T-cell (primary cell): ENCODE measurements at places on chromosomes 5 and 9. TPM values are rescaled to one million over a fixed set of nuclear protein-coding genes. Genes with fewer than 3 reads are reported as not detected.
A peak's percentile ranks its signal among the peaks of the same experiment; 100 is the strongest.

DNA sequence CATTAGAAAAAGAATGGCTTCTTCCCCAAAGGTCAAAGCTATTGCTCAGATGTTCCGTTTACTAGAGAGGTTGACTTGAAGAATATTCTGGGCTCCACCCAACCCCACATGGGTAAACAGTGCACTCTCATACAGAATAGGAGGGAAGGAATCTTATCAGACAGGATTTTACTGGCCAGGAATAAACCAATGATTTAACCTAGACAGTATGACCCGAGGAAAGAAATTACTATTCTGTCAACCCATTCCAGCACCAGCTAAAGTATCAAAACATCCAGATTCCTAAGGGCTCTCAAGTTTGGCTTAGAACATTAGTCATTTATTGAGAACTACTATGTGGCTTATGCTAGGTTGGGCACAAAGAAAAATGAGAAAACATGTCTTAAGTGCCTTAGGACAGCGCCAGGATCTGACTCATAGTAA is 493.6 kb upstream of the KLF4 start:
- H3K36me3 ChIP-seq = no peaks in the 10 kb centered on the region
- H3K4me3 ChIP-seq = no peak overlapping the region
- DNase-seq = no peak

- no peaks in the 10 kb centered on the region for H3K4me1 ChIP-seq
- H3K36me3 ChIP-seq = no peaks in the 10 kb centered on the region
- no peak overlapping the region for H3K27ac ChIP-seq
Measured at GRCh38 chr9:126292736-126293521, 33.7 kb upstream of the MVB12B start.

DNA sequence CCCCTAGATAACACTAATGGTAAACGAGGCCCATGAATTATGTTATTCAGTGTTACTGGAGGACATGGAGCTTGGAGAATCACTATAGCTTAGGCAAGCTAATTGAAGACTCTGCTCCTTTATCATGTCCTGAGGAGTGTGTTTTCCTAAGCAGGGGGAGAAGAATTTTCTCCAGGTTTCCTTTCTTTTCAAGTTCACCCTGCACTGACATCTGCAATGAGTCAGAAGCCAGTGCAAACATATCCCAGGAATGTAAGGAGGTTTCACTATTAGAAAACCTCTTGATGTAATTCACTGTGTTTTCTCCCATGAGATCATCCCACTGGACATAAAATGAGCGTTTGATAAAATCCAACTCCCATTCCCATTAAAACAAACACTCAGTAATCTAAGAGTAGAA is 75.6 kb downstream of the DMRT2 start:
- no peak for DNase-seq
- no peak overlapping the region for H3K4me3 ChIP-seq
- no peaks in the 10 kb centered on the region for H3K36me3 ChIP-seq
- no peaks in the 10 kb centered on the region for H3K4me1 ChIP-seq

DNA sequence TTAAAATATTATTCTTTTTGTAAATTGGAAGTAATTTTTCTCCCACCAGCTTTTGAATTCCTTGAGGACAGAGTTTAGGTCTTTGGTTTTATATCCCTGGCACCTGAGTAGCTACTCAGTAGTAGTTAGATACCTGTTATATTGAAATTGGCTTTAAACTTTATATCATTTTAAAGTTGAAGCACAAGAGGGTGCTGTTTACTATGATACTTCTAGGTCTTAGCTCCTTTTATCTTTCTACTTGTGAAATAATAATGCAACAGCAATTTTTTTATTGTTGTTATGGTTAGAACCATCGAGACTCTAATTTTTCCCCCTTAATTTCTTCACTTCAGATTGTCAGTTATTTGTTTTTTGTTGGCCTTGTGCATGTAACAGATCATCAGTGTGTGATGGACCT is 46.3 kb downstream of the AP3S1 start:
- no peak overlapping the region for H3K27ac ChIP-seq
- no peak for DNase-seq
- H3K4me3 ChIP-seq = no peak overlapping the region
- no peaks in the 10 kb centered on the region for H3K36me3 ChIP-seq

DNA sequence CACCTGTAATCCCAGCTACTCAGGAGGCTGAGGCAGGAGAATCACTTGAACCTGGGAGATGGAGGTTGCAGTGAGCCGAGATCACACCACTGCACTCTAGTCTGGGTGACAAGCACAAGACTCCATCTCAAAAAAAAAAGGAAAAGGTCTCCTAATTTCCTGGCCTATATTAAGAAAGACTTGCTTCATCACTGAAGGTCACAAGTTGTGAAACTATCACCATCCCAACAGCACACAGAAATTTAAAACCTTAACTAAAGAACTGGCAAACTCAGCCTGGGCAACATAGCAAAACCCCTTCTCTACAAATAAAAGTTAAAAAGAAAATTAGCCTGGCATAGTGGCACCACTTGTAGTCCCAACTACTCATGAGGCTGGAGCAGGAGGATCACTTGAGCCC is 17.2 kb downstream of the FRMD3 start:
- no peaks in the 10 kb centered on the region for H3K36me3 ChIP-seq
- H3K27ac ChIP-seq = no peak overlapping the region

DNA sequence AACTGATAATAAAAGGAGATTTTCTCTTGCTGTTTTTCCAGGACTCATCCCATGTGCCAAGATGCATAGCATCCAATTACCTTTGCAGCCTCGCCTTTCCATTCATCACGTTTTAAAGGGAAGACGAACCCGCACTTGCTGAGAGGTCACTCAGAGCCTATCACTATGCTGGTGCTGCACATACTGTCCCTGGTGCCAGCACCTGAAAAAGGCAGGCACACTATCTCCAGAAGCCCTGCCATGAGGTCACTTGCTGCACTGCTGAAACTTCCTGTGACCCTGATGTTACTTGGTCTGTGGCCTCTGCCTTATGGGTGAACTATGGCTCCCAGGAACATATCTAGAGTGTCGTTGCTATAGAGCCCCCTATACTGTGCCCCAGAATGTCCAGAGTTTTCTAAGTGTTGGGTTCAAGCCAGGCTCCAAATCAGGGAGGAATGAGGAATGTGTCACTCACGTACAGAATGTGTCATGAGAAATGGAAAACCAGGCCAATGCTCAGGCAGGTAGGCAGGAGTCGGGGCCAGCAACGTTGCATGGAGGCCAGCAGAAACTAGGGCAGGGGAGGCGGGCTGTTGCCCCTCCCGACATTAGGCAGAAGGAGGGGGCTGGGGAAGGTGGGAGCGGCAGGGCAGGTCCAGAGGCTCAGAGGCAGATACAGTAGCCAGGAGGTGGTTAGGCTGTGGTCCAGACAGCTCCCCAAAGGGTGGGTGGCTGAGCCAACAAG is 262.1 kb downstream of the CRB2 start:
- DNase-seq = no peak
- no peak overlapping the region for H3K27ac ChIP-seq
- H3K36me3 ChIP-seq = peaks cover 3% of the 10 kb centered on the region
- no peak overlapping the region for H3K4me3 ChIP-seq
- H3K4me1 ChIP-seq = no peaks in the 10 kb centered on the region
- H3K27me3 ChIP-seq = no peaks in the 10 kb centered on the region

GRCh38 chr5:89043676-89044075 is 160.7 kb upstream of the MEF2C start:
- no peak overlapping the region for H3K27ac ChIP-seq
- no peak for DNase-seq
- H3K4me3 ChIP-seq = no peak overlapping the region
- no peaks in the 10 kb centered on the region for H3K27me3 ChIP-seq
- H3K36me3 ChIP-seq = no peaks in the 10 kb centered on the region

- no peaks in the 10 kb centered on the region for H3K36me3 ChIP-seq
- no peak overlapping the region for H3K4me3 ChIP-seq
- H3K27me3 ChIP-seq = no peaks in the 10 kb centered on the region
- no peaks in the 10 kb centered on the region for H3K4me1 ChIP-seq
- no peak for DNase-seq
Measured at GRCh38 chr5:166165596-166165995, 2125.8 kb upstream of the WWC1 start.

DNA sequence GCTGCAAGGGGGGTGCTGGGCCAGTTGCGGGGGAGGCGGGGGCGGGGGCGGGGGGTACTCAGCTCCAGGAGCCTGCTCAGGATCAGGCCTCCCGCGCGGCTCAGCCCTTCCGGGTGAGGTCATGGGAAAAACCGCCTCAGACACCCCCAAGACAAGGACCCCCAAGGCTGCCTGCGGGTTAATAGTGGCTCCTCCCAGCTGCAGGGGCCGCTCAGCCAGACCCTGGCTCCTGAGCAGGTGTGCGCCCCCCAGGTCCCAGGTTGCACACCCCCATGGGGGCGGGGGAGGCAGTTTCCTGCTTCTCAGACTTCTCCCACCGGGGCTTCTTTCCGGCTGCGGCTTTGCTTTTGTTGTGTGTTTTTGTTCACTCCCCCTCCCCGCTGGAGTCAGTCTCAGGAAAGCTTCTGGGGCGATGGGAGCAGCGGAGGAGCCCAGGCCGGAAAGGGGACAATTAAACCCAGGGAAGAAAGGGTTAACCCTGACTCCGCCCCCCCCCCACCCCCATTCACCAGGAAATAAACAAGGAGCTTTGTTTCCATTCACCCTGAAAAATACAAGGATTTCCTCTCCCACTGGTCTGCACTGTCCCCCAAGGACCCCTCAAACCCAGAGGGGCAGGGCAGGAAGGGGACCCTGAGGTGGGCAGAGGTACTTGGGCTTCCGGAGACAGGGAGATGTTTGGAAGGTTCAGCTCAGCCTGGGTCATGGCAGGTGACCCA is 42.3 kb upstream of the NOTCH1 start:
- H3K36me3 ChIP-seq = no peaks in the 10 kb centered on the region
- H3K4me3 ChIP-seq = peak overlapping the region; percentile 39
- H3K27ac ChIP-seq = no peak overlapping the region
- peaks cover 65% of the 10 kb centered on the region for H3K27me3 ChIP-seq
- H3K4me1 ChIP-seq = peaks cover 15% of the 10 kb centered on the region

GRCh38 chr9:99210572-99210971 is 11.2 kb downstream of the ALG2 start:
- no peaks in the 10 kb centered on the region for H3K4me1 ChIP-seq
- no peak for DNase-seq
- H3K27me3 ChIP-seq = peaks cover 9% of the 10 kb centered on the region
- H3K4me3 ChIP-seq = no peak overlapping the region
- H3K27ac ChIP-seq = no peak overlapping the region

GRCh38 chr5:151327585-151327984 is 19.8 kb downstream of the SLC36A2 start:
- DNase-seq = no peak
- H3K4me1 ChIP-seq = no peaks in the 10 kb centered on the region
- no peaks in the 10 kb centered on the region for H3K36me3 ChIP-seq
- no peak overlapping the region for H3K27ac ChIP-seq
- no peaks in the 10 kb centered on the region for H3K27me3 ChIP-seq
- H3K4me3 ChIP-seq = no peak overlapping the region

DNA sequence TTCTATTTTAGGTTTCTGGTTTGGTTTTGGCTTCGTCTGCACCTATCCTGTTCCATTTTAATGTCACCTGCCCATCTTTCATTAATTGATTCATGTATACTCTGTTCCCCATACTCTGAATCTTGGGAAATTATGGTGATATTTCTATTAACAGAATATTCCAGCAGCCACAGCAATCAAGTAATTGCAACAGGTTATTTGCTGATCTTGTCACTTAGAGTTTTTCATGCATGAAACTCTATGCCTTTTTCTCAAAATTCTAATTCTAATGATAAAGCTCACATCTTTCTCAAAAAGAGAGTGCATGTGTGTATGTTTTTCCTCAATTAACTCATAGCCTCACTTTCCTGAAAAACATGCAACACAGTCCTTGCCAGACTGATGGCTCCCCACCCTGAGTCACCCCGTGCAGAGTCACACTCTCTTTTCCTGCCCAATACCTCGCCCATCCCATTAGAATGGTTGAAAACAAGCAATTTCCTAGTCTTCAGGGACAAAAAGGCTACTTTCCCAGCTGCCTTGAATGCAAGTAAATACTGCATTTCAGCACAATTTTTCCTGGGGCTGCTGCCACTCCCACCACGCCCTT is 15.6 kb downstream of the GFRA3 start:
- no peak overlapping the region for H3K4me3 ChIP-seq
- no peaks in the 10 kb centered on the region for H3K4me1 ChIP-seq
- no peaks in the 10 kb centered on the region for H3K36me3 ChIP-seq
- no peak overlapping the region for H3K27ac ChIP-seq
- H3K27me3 ChIP-seq = no peaks in the 10 kb centered on the region

GRCh38 chr5:122077366-122078115 is 518 bp downstream of the LOX start:
- no peak for DNase-seq
- no peak overlapping the region for H3K27ac ChIP-seq
- peaks cover 18% of the 10 kb centered on the region for H3K4me1 ChIP-seq
- H3K27me3 ChIP-seq = peaks cover 27% of the 10 kb centered on the region
- H3K4me3 ChIP-seq = no peak overlapping the region

DNA sequence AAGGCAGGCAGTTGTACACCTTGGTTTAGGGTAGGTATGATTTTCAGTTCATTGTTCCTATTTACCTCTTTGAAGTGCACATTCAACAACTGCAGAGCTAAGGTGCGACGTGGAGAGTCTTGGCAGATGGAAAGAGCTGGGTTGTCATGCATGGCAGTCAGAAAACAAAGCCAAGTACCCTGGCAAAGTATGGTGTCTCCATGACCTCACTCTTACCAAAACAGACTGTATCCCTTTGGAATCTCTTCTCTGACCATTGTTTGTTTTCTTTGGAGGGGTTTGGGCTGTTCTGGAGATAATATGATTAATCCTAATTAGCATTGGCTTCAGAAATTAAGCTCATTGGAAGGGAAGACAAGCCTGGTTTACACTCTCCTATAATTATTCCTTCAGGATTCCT is 665.7 kb downstream of the DNAH5 start:
- no peaks in the 10 kb centered on the region for H3K36me3 ChIP-seq
- H3K27ac ChIP-seq = no peak overlapping the region
- H3K4me3 ChIP-seq = no peak overlapping the region
- no peak for DNase-seq
- H3K4me1 ChIP-seq = no peaks in the 10 kb centered on the region
- no peaks in the 10 kb centered on the region for H3K27me3 ChIP-seq

- no peak overlapping the region for H3K27ac ChIP-seq
- H3K4me1 ChIP-seq = no peaks in the 10 kb centered on the region
- H3K4me3 ChIP-seq = no peak overlapping the region
- no peaks in the 10 kb centered on the region for H3K27me3 ChIP-seq
- DNase-seq = no peak
- no peaks in the 10 kb centered on the region for H3K36me3 ChIP-seq
Measured at GRCh38 chr9:13865869-13866268, 448.1 kb downstream of the NFIB start.

GRCh38 chr9:84867186-84867585 is 197.7 kb downstream of the NTRK2 start:
- H3K27me3 ChIP-seq = no peaks in the 10 kb centered on the region
- no peak for DNase-seq
- no peaks in the 10 kb centered on the region for H3K4me1 ChIP-seq
- no peak overlapping the region for H3K27ac ChIP-seq

GRCh38 chr9:135394699-135395645 is 84.6 kb upstream of the PPP1R26 start:
- no peaks in the 10 kb centered on the region for H3K4me1 ChIP-seq
- DNase-seq = no peak
- H3K27me3 ChIP-seq = peaks cover 26% of the 10 kb centered on the region
- no peak overlapping the region for H3K27ac ChIP-seq
- no peak overlapping the region for H3K4me3 ChIP-seq

Gene CANX
- total RNA-seq = 289 TPM

Gene CDKN2A
- 5.4 TPM for total RNA-seq

Gene SLC25A2
- total RNA-seq = 0.49 TPM

Gene MRPS27
- total RNA-seq = 34.4 TPM

Gene ADAMTSL2
- 0.44 TPM for total RNA-seq

Gene SH3PXD2B
- total RNA-seq = 0.15 TPM
